ENCODE measurements at places on chromosomes 1 and 21.

DNA sequence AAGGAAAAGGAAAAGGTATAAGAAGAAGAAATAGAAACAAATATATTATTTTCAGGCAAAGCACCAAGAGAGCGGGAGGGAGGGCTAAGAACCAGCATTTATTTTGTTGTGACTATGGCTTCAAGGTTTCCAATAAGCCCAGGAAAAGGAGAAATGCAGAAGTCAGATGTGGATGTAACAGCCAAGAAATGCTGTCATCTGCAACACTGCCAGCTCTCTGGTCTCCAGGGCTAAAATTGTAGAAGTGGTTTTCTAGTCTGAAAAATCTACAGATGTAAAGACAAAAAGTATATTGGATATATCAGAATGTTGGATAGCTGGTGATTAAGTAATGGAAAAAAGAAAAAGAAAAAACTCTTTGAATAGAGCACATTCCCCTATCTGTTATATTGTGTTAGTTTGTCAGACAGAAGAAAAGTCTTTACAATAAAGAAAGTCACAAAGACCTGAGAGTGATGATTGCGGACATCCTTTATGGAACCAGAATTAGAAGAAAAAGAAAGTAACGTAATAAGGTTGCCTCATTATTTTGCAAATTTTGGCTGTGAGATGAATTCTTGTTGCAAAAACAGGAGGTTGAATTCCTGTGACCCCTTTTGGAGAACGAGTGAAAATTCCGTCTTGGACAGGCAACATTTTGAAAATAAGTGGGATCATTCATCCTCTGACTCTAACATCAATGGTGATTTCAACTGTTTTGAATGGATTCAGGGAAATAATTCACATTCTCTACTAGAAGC is 938.1 kb downstream of the TTLL7 start:
- no peak for DNase-seq

DNA sequence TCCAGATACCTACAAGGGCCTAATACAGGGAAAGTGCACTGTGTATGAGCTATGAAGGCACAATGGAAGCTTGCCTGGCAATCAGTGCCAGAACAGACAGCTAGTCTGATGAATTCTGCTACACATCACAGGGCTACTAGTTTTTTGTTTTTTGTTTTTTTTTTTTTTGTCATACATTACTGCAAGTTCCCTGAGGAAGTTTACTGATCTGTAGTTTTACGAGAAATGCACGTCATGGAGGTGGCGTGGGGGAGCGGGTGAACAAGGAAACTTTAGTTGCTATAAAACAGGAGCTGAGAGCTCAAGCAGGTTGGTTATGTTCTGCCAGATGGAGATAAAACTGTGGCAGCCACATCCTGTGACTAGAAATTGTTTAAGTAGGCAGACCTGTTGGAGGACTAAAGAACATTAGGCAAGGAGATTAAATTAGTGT is 17.7 kb downstream of the PTPRC start:
- DNase-seq: no peak

GRCh38 chr1:237786066-237786719 is 104.5 kb downstream of the ZP4 start:
- no peak for DNase-seq

GRCh38 chr1:50661626-50662025 is 238.4 kb upstream of the DMRTA2 start:
- no peak for DNase-seq

GRCh38 chr21:41957991-41958766 is 4.4 kb upstream of the C2CD2 start:
- no peak for DNase-seq

DNA sequence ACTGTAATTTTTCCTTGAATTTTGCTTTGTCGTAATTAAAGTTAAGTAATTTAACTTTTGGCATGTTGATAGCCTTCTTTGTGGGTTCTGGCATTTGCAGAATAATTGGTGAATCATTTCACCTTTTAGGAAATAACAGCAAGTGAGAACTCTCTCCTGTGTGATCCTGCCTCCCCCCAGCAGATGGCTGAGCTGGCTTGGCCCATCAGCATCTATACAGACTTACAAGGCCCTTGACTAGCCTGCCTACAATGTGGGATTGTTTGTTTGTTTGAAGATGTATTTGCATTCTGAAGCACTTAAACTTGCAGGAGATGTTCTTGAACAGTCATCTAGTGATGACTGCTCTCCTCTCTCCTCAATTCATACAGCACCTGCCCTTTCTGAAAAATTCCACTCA is 55.9 kb downstream of the MACO1 start:
- DNase-seq: no peak

- DNase-seq: no peak
Measured at GRCh38 chr1:96498744-96499340, 222.7 kb upstream of the PTBP2 start.

GRCh38 chr1:84988588-84988987 is 8.3 kb downstream of the MCOLN2 start:
- DNase-seq: peak; percentile 59

DNA sequence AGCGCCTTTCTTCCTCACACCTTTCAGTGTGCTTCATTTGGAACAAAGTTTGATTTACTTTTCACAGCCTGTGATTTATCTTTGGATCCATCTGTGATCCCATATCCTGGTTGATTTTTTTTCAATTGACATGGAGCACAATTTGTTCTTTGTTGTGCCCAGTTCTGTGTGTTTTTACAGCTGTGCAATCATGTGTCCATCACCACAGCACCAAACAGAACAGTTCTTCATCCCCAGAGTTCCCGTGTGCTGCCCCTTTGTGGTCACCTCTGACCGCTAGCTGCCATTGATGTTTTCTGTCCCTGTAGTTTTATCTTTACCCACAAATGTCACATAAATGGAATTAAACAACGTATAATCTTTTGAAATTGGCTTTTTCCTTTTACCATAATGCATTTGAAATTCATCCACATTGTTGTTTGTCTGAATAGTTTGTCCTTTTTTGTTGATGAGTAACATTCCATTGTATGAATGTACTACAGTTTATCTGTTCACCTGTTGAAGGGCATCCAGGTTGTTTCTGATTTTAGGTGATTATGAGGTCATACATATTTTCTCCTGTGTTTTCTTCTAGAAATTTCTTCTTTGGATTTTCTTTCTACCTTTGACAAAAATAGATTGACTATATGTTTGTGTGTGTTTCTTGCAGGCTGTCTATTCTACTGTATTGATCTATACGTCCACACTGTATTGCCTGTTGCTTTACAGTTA is 17.4 kb downstream of the MIGA1 start:
- DNase-seq: no peak

DNA sequence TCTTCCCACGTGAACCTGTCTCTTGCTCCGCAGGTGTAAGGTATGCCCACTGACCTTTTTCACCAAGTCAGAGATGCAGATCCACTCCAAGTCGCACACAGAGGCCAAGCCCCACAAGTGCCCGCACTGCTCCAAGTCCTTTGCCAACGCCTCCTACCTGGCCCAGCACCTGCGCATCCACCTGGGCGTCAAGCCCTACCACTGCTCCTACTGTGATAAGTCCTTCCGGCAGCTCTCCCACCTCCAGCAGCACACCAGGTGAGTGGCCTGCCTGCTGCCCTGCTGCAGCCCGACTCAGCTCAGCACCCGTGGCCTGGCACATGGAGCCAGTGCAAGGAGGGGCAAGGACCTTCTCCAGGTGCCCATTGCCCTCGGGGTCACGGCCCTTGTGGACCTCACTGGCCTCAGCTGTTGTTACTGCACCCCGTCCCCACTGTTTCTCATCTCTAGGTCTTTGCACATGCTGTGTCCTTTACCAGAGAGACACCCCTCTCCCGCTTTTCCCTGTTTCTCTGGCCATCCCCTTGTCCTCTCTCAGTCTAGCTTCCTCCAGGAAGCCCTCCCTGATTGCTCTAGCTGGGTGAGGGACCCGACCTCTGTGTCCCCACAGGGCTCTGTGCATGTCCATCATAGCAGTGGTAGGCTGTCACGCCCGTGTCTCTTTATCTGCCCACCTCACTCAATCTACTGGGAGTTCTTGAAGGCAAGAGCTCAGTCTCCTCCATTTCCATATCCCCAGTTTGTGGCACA is 25.4 kb downstream of the ZNF362 start:
- DNase-seq: no peak

DNA sequence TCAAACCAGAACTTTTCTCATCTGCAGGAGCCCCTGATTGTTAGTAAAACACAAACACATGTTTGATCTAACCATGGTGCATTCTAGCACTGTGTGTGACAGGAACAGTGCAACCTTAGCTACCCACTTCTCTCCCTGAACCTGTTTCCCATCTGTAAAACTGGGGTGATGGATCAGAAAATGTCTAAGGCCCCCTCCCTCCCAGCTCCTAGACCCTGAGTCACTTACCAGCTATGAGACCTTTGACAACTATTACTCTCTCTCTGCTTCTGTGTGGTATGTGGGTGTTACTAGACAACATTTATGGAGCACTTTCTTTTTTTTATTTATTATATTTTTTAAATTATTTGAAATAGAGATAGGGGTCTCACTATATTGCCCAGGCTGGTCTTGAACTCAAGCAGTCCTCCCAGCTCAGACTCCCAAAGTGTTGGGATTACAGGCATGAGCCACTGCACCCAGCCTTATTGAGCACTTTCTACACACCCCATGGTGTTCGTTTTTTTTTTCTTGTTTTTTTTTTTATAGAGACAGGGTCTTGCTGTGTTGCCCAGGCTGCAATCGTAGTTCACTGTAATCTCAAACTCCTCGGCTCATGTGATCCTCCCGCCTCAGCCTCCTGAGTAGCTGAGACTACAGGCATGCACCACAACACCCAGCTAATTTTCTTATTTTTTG is 2.6 kb downstream of the INPP5B start:
- DNase-seq: no peak

GRCh38 chr1:100780814-100781213 is 61.3 kb downstream of the VCAM1 start:
- DNase-seq: no peak

- DNase-seq: peak; percentile 82
Measured at GRCh38 chr1:156656806-156657740, 15.2 kb downstream of the BCAN start.

DNA sequence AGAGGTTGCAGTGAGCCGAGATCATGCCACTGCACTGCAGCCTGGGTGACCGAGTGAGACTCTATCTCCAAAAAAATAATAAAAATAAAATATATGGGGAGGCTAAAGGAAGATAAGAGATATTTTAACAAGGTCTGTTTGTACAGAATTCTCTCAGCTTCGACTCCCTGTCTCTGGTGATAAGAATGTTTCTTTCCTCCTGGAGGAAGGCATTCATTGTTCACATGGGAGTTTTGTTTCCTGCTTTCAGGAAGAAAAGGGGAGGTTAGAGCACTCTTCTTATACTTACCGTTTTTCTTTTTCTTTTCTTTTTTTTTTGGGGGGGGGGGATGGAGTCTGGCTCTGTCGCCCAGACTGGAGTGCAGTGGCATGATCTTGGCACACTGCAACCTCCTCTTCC is 2.0 kb upstream of the NAXE start:
- DNase-seq: no peak

DNA sequence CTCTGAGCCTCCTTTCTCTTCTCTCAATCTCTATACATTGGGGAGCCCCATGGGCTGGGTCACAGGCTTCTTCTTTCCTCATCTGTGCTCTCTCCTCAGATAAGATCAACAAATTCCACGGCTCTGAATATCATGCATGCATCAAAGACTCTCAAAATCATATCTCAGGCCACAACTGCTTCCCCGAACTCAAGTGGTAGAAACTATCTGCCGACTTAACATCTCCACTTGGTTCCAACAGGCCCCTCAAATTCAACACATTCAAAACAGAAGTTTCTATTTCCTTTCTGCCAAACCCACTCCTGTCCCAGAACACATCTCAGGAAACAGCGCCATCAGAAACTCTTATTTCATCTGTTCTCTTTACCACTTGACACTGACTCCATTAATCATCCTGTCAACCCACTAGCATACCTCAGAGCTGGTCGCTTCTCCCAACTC is 16.7 kb downstream of the DDX59 start:
- no peak for DNase-seq

GRCh38 chr1:84687714-84688462 is 2.4 kb downstream of the SSX2IP start:
- no peak for DNase-seq

Measured in GM20000 (cell line).